Non-pigmented ciliary epithelial cell (primary cell): ENCODE measurements at places on chromosomes 16 and 17.

DNA sequence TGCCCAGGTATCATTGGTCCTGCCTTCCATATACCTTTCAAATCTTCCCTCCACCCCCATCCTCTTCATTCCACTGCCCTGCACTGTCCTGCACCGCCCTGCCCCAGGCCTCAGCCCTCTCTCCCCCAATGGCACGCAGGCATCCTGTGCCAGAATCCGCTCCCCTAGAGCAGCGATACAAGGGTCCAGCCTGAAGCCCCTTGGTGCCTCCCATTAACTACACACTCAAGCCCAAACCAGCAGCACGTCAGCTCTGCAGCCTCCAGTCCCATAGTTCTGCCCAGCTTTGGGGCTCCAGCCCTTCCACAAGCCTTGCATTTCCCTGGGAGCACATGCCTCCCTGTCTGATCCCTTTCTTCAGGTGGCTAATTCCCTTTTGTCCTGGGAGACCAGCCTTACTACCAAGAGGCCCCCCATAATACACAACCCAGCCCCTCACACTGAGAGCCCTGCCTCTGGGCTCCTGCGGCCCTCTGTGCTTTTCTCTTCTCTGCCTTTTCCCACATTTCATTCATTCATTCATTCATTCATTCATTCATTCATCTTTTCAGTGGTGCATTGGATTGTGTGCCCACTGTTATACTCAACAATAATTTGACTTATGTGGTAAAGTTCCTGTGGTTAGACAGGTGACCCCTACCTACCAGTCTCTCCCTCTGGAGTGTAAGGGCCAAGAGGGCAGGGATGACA is 26.8 kb upstream of the DLX3 start:
- DNase-seq: no peak

DNA sequence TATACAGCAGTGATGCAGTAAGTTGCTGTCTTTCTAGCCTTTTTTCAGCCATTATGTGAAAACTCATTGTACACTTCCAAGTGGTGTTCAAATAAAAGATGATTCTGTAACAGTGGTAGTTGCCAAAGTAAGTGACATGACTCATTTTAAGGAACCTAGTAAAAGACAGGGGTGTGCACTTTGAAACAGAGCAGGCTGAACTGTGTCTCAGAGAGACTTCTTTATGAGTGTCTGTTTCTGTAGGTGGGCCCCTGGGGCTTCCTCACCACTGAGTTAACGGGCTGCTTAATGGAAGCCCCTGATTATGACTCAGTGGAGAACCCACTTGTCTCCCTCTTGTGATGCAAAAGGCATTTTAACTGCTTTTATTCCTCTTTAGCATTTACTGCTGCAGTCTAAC is 147.3 kb downstream of the PCTP start:
- DNase-seq: no peak

GRCh38 chr17:67477687-67478086 is 100.6 kb downstream of the PITPNC1 start:
- no peak for DNase-seq

DNA sequence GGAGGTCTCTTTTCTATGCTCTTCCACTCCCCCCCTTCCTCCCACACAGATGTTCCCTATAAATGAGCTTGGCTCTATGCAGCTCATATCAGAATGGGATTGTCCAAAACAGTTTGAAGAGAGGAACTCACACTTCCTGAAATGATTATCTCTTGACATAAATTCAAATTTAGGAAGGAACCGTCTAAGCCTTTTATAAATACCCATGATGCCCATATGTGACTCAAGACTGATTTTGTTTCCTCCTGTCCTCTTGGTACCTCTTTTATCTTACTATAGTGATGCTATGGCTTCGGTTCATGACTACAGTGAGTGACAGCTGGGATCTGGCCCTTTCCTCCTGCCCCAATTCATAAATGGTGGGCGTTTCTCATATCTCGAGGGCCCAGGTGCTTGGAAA is 16.6 kb upstream of the TERF2 start:
- DNase-seq: no peak

GRCh38 chr17:4262703-4263102 is 1.1 kb downstream of the ANKFY1 start:
- DNase-seq: no peak

DNA sequence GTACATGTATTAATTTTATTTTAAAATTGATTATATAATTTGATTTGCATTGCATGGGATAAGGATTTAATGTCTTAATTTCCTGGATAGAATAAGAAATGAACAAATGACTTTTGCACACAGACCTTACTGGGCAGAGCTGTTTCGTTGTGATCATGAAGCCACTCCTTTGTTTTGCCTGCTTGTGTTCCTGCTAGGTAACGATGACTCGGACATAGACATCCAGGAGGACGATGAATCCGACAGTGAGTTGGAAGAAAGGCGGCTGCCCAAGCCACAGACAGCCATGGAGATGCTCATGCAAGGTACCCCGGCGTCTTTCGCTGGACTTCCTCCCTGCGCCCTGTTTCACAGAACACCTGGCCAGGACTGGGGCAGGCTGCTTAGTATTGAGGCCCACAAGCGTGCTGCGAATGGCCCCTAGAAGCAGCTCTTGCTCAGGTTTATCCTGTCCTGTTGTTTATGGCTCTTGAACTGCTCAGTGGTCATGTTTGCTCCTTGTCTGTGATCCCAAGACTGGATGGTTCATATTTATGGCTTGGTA is 29.6 kb downstream of the CLUAP1 start:
- DNase-seq: no peak

GRCh38 chr16:4290236-4290830 is 17.5 kb upstream of the TFAP4 start:
- no peak for DNase-seq

GRCh38 chr16:56343661-56344517 is 81.5 kb downstream of the AMFR start:
- DNase-seq: no peak

- no peak for DNase-seq
These were observed 3.1 kb downstream of the SCNN1G start for GRCh38 chr16:23185656-23186055.

DNA sequence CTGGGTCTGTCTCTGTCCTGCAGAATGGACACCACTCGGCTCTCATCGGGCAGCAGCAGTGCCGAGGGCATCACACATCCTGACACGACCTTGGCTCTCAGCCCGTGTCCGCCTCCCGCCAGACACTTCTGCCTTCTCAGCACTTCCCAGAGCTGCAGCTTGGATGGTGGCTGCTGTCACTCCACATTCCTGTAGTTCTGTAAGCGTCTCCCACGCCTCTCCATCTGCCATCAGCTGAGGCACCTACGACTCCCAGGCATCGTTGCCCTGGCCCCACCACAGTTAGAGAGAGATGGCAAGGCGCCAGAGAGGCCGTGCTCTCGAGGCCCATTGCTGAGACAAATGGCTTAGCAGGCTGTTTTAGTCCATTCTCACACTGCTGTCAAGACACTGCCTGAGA is 195.9 kb upstream of the CHMP6 start:
- DNase-seq: no peak

DNA sequence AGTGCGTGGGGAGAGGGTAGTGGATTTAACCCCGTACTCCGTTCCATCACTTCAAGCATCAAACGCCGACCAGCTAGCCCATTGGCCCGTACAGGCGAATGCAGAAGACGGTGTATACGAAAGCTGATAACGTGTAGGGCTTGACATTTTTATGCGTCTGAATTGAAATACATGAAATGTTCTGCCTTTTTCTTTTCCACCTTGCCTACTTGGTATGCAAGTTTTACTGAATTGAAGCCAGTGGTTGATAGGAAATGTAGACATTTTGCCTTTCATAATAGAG is 834 bp upstream of the STAT3 start:
- no peak for DNase-seq

DNA sequence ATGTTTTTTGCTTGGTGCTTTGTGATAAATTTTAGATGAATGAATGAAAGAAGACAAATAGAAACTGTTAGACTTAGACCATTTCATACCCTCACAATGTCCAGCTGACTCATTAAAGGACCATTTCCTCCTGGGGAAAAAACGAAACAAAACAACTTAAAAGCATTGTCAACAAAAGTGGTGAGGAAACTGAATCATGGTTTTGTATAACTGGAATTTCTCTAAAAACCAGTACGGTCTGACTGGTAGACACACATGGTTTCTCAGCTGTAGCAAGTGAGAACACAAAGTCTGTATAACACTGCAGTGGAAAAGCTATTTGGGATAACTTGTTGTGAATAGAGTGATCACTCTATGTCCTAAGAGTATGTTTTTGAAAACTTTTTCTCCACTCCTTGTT is 5.3 kb upstream of the DDX52 start:
- peak; percentile 73 for DNase-seq

DNA sequence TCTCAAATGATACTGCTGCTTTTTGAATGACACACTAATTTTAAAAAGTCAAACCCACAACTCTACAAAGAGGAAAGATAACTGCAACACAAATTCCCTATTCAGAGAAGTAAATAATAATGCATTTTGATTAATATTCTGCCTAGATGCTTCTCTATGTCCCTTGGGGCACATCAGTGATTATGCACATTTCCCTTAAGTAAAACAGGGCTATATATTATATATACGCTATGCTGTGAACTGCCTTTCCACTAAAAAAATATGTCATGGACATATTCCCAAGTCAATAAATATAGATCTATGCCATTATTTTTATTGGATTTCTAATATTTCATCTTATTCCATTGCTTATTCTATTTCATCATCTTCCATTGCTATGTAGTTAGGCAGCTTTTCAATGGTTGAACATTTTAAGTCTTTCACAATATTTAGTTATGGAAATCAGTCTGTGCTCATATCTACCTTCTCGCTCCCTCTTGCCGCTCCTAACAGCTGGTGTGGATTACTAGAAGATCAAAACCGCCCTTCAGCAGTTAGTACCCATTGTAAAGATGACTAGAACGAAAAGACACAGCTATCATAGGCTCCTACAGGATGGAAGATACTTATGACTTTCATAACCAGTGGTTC is 468.2 kb upstream of the GOT2 start:
- no peak for DNase-seq

DNA sequence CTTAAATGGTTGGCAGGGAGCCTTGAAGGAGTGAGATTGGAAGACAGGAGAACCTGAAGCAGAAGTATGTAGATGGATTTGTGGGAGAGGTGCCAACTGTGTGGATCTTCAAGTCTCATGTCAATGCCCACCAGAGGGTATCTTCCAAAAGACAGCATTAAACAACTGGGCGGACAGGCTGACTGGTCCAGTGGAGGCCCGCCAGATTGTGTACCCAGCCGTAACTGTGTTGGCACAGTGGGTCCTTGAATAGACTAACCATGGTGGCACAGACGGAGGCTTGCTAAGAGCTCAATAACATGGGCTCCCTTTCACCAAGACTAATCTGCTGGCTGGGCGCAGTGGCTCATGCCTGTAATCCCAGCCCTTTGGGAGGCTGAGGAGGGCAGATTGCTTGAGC is 24.2 kb upstream of the RBBP6 start:
- no peak for DNase-seq

DNA sequence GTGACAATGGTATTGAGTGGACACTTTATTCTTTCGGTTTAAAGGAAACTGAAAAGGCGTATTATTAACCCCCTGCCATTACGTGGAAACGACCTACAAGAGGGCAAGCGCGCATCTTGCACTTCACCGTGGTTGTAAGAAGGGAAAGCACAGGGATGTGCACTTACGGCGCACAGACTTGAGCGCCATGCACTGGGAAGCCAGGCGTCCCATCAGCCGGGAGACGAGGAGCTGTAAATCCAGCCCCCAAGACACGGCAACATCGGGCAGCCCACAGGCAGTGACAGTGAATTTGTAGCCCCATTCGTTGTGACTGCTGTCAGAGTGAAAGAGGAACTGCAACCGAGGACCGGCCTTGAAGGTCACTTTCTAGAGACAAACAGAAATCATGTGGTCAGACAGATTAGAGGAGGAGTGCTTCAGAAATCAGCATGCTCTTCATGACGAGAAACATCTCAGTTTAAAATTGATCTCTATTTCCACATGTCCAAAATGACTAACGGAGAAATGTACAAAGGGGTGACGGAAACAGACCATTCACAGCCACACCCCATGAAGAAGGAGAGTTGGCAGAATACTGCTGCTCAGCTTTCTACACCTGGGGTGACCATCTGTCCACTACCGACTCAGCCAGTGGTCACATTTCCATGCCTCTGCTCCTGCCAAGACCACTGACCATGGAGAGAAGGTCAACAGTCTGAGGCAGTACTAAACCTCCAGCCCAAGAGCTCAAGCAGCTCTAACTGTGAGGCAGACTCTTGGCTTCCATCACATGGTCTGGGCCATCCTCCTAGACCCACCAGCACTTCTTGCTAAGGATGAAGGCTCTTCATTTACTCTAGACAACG is 68.6 kb downstream of the ZZEF1 start:
- DNase-seq: no peak

DNA sequence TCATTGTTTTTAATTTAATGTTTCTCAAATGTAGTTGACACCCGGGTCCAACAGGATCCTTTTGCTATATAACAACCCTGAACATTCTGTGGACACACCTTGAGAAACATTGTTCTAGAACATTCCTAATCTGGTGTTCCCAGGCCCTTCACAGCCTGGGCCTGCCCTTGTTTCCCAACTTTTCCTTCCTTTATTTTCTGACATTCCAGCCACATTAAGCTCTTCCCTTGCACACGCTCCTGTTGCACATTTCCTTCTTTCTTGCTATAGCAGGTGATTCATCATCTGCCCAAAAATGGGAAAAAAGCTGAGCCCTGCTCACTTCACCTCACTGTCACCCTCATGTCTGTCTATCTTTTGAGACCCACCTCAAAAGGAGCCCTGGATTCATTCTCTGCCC is 67.9 kb upstream of the MARCHF10 start:
- no peak for DNase-seq

- no peak for DNase-seq
These were observed 25.2 kb downstream of the CD300A start for GRCh38 chr17:74491626-74492025.

DNA sequence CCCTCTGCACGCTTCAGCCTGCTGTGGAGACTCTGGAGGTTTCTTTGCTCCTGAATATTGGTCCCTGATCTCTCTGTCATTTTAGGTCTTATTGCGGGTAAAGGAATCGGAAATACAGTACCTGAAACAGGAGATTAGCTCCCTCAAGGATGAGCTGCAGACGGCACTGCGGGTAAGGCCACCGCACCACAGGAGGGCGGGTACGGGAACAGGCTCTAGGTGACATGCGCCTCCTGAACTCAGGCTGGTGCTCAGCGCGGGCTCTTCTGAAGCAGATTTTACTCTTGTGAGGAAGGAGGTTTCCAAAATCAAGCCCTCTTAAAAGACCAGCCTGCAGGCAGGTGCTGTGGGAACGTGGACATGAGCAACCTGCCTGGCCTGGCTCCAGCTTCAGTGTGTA is 29.8 kb downstream of the PLD6 start:
- no peak for DNase-seq

- no peak for DNase-seq
These were observed 77.5 kb downstream of the PLXDC1 start for GRCh38 chr17:39073916-39074315.

- DNase-seq: peak; percentile 67
These were observed 12.9 kb downstream of the BBS2 start for GRCh38 chr16:56506941-56507340.

- DNase-seq: no peak
These were observed 8.4 kb downstream of the TMEM95 start for GRCh38 chr17:7363311-7363710.
